ENCODE measurements at places on chromosomes 5 and 9.

DNA sequence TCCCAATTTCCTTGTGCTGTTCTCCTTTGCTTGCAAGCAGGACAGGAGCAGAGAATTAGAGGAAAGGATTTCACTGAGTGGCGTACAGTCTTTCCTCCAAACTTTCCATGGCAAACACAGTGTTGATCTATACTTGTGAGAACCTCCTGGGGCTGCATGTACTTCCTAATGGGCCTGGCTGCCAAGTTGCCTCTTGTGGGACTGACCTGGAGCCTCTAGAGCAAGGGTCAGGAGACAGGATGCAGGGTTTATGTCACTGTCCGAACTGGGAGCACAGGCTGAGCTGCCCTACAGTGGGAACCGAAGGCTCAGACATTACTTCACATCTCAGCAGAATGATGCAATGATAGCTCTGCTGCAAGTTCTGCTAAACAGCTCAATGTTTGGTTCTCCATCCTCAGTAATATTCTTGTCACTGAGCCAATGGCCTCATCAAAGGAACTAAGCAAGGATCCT is 102.3 kb downstream of the ENC1 start:
- peak; percentile 75 for DNase-seq

- DNase-seq: no peak
Observed at GRCh38 chr5:81657386-81657785, 93.5 kb downstream of the SSBP2 start.

GRCh38 chr5:92704590-92704989 is 876.4 kb downstream of the NR2F1-AS1 start:
- peak; percentile 57 for DNase-seq

- peak; percentile 39 for DNase-seq
Observed at GRCh38 chr5:171644536-171644935, 141.1 kb upstream of the SMIM23 start.

DNA sequence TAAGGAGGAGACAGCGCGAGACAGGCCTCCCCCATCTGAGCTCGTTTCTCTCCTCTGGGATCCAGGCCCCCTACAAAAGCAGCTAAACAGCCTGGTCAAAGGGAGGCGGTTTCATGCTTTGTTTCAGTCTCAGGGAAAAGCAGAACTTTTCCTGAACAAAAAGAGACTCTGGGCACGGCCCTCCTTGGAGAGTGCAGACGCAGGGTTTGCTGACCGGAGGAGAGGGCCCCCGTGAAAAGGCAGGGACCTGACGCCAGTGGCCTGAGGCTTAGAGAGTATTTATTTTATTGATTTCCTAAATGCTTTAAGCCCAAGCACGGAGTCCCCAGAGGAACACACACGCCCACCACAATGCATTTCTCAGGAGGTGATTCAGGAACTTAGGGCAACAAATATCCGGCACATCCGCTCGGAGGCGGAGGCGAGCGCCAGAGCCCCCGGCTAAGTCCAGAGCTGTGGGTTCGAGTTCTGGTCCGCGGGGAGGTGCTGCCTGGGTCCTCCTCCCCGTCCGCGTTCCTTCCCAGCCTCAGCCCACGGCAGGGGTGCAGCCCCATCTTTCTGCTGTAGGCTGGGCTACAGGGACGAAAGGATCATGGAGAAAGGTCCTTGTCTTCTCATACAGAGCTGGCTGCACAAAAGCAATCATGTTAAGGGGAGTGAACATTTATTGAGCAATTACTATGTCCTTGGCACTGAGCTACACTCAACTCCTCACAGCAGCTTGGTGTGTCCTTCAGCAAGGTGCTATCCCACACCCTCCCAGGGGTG is 40.0 kb downstream of the PTGES start:
- peak; percentile 90 for DNase-seq

DNA sequence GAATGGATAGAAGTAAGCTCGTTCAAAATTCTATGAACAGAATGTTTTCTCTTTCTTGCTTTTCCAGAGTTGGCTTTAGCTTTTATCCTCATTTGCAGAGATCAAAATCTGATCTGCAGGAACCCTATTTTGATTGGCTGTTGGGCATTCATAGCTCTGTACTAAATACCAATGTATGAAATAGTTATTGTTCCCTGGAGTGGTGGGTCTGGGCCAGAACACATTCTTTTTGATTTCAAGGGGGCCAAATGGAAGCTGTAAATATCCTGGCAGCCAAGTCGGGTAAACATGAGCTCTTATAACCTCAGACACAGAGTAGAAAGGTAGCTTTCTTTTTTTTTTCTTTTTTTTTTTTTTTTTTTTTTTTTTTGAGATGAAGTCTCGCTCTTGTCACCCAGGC is 241.5 kb downstream of the PDZD2 start:
- DNase-seq: no peak

DNA sequence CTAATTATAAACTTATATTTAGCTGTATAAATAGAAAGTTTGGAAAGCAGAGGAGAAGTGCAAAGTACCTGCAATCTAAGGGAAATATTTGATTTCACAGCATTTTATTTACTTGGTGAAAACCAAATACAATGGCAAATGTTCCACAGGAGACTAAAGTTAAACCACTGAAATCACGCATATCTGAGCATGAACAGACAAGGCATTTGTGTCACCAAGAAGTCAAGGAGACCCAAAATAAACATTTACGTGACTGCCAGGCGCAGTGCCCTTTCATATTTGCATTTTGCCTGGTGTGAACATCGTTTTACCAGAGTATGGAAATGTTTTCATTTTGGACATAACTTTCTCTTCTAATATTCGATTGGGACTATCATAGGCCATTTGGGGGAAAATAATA is 20.6 kb downstream of the UGCG start:
- DNase-seq: no peak

DNA sequence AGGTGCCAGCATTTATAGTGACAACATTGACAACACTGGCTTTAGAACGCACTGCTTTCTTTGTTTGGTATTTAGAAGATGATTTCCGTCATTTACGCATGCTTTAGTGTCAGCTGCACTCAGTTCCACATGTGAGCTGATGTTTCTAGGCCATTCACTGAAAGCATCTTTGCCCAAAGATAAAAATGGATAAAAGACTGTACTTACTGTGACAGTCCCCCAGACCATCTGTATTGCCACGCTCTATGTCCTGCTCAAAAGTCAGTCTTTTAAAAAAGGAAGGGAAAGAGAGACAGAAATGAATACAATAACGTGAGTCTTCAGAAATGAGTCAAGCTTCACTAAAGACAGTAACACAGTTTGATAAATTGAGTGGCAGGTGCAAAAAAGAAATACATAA is 99.3 kb downstream of the SEMA6A start:
- DNase-seq: no peak
